ENCODE measurements at places on chromosomes 11 and 22.
A peak's percentile ranks its signal among the peaks of the same experiment; 100 is the strongest.

DNA sequence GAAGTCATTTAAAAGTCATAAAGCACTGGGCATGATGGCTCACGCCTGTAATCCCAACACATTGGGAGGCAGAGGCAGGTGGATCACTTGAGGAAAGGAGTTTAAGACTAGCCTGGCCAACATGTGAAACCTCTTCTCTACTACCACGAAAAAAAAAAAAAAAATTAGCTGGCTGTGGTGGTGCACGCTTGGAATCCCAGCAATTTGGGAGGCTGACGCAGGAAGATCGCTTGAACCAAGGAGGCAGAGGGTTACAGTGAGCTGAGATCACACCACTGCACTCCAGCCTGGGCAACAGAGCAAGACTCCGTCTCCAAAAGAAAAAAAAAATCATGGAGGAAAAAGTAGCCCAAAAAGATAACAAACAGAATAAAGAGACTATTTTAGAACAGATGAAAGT is 42.2 kb downstream of the NUP98 start:
- DNase-seq: no peak

GRCh38 chr22:44244265-44244822 is 63.6 kb downstream of the PARVG start:
- no peak for DNase-seq

GRCh38 chr11:71937826-71938225 is 9.0 kb downstream of the RNF121 start:
- DNase-seq: no peak

GRCh38 chr11:44868455-44869421 is 81.9 kb downstream of the TP53I11 start:
- DNase-seq: no peak

DNA sequence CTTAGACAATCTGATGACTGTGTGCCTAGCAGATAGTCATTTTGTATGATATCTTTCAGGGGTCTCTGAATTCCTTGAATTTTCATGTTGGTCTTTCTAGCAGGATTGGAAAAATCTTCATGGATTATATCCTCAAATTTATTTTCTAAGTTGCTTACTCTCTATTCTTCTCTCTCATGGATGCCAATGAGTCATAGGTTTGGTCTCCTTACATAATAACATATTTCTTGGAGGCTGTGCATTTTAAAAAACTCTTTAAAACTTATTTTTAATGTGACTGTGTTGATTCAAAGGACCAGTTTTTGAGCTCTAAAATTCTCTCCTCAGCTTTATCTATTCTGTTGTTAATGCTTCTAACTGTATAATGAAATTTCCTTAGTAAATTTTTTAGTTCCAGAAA is 198.7 kb downstream of the AASDHPPT start:
- no peak for DNase-seq

- DNase-seq: no peak
These were observed 1.3 kb upstream of the UCP2 start for GRCh38 chr11:73983741-73984538.

DNA sequence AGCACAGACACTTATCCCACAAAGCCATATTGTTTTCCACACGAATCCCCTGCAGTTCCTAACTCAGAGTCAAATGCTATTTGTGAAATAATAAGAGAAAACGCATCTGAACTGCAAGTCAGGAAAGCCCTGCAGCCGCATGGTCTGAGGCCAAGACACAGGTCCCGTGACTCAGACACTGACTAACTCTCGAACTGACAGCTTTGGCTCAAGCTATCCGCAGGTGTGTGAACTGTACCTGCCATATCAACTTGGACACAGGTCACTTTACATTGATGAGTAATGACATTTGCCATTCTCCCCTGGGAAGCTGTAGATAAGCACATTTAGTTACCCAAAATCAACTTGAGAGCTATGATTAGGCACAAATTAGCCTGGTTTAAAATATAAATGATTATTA is 34.9 kb upstream of the NFRKB start:
- no peak for DNase-seq

GRCh38 chr11:122232985-122233384 is 117.0 kb upstream of the BLID start:
- no peak for DNase-seq

GRCh38 chr22:23401910-23402274 is 178.2 kb downstream of the IGLL1 start:
- no peak for DNase-seq

DNA sequence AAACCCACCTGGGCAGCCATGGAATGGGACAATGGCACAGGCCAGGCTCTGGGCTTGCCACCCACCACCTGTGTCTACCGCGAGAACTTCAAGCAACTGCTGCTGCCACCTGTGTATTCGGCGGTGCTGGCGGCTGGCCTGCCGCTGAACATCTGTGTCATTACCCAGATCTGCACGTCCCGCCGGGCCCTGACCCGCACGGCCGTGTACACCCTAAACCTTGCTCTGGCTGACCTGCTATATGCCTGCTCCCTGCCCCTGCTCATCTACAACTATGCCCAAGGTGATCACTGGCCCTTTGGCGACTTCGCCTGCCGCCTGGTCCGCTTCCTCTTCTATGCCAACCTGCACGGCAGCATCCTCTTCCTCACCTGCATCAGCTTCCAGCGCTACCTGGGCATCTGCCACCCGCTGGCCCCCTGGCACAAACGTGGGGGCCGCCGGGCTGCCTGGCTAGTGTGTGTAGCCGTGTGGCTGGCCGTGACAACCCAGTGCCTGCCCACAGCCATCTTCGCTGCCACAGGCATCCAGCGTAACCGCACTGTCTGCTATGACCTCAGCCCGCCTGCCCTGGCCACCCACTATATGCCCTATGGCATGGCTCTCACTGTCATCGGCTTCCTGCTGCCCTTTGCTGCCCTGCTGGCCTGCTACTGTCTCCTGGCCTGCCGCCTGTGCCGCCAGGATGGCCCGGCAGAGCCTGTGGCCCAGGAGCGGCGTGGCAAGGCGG is 11.4 kb upstream of the ARHGEF17 start:
- no peak for DNase-seq

GRCh38 chr22:43783777-43784176 is 28.3 kb downstream of the EFCAB6 start:
- DNase-seq: no peak

DNA sequence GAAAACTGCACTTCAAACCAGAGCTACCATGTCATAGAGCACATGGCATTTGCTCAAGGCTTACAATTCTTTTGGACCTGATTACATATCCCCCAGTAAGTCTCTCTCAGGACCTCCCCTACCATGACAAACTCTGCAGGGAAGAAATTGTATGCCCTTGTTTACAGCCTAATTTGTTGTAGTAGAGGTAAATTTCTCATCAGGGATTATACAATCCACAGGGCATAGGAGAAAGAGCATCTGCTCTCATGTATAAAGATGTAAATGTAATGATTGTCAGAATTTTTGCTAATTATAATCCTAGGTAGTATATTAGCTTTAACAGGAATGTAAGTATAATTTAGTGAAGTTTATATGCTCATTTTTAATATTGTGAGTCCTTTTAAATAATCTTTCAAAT is at the start of gene OR8B3:
OR8B3 (minus strand) TSS at position 101 of the 400 bp plus-strand sequence. CDS start 1,673 bp downstream, outside the sequence.
- no peak for DNase-seq

DNA sequence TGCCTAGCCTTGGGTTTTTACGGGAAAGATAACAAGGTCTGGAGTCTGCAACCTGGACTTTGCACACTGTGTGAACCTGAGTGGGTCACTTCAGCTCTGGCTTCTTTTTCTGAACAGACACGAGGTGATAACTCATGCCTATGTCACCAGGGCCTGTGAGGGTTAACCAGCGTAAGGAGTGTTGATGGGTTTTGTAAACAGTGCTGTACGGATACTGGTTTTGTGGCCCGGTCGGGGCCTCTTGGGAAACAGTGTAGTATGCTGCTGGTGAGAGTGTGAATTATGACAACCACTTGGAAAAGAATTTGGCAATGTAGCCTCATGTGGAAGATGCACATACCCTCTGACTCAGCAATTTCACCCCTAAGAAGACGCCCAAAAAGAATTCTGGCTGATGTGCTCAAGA is 266.8 kb downstream of the MN1 start:
- DNase-seq: no peak

DNA sequence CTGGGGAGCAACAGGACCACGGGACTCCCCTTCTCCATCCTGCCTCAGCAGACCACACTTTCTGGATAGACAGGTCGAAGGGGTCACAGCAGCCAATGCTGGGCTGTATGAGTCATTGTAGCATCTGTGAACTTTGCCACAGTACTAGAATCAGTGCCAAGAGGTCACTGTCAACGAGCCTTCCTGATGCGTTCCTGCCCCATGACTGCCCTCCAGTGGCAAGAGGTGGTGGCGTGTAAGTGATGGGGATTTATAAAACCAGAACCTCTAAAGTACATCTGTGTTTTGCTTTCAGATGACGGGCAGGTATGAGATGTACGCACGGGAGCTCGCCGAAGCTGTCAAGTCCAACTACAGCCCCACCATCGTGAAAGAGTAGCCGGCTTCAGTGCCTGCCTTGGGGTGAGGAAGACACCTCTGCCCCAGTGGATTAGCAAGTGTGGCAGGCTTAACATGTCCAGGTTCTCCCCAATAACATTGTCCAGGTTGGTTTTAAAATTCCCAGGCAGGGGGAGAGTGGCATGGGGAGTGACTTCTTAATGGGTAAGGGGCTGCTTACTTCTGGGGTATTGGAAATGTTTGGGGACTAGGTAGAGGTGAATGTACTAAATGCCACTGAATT is 29.4 kb downstream of the GUCD1 start:
- DNase-seq: peak; percentile 91

GRCh38 chr11:106482917-106483785 is 405.7 kb downstream of the AASDHPPT start:
- DNase-seq: no peak

- no peak for DNase-seq
These were observed 99.9 kb upstream of the CD44 start for GRCh38 chr11:35039076-35039475.

GRCh38 chr11:15692739-15693138 is 578.0 kb downstream of the INSC start:
- DNase-seq: no peak

DNA sequence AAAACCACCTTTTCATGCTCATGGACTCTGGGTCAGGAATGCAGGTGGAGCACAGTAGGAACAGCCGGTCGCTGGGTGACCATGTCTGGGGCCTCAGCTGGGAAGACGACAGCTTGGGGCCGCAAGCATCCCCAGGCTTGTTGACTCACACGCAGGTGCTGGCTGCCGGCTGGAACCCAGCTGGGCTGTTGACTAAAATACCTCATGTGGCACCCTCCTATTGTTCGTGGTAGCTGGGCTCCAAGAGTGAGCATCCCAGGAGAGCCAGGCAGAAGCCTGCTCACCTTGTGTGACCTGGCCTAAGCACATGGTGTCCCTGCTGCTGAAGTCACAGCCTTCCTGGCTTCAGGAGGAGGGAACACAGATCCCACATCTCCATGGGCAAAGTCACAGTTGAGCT is 9.4 kb downstream of the DPP3 start:
- no peak for DNase-seq

GRCh38 chr22:41564563-41564962 is 3.8 kb downstream of the CSDC2 start:
- no peak for DNase-seq

DNA sequence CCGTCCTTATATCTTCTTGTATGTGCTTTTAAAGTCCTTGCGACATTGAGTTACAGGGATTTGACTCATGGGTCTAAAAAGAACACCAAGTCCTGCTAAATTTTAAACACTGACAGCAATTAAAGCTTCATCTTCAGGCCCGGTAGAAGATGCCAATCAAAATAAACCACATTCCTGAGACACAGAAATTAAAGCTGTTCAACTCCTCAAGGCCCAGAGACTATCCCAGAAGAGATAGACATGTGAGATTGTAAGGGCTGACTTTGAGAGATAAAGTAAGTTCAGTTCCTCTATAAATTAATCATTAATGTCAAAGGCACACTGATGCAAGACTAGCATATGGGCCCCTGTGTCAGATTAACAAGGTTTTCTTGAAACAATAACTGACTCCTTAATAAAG is 49.8 kb downstream of the OSBPL5 start:
- DNase-seq: no peak

- no peak for DNase-seq
These were observed 50.7 kb downstream of the CSF2RB start for GRCh38 chr22:36964106-36964505.

GRCh38 chr11:9594267-9595046 is 21.0 kb downstream of the WEE1 start:
- DNase-seq: no peak

DNA sequence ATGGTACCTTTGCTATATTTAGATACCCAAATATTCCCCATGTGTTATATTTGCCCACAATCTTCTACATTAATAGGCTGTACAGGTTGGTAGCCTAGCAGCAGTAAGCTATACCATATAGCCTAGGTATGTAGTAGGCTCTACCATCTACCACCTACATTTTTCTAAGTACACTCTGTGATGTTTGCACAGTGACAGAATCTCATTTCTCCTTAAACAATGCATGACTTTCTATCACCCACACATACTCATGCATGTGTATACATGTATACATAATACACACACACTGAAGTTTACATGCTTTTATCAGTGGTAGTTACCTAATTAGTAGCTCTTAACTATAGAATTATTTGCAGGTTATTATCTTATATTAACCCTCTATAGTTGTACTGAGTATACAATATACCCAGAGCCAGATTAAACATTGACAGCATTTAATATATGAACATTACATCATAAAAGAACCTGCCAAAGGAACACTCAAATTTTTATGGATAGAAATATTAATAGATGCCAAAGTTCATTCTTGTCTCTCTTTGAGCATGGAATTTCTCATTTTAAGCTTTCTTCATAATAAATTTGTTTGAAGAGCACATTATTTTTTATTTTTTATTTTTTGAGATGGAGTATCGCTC is 51.4 kb downstream of the ELP4 start:
- DNase-seq: no peak

GRCh38 chr11:33256031-33256812 is 959 bp upstream of the HIPK3 start:
- no peak for DNase-seq

- DNase-seq: no peak
These were observed 45.2 kb downstream of the PPFIA1 start for GRCh38 chr11:70315716-70316115.

All from activated CD4-positive, alpha-beta T cell treated with anti-CD3 and anti-CD28 coated beads, Interleukin-10, Interleukin-2, amounts not matched to agents 100 ng/mL and 50 ng/mL, durations not matched to agents 16 hours and 8 hours (primary cell).